Mucosa of gallbladder (tissue), 1 donor: ENCODE measurements at places on chromosomes 3 and 15. TPM values are rescaled to one million over a fixed set of nuclear protein-coding genes. Genes with fewer than 3 reads are reported as not detected.

Gene ANKRD63
- total RNA-seq, result 1.6 TPM

Gene GABRB3
- 91.6 TPM for total RNA-seq

Gene GABRR3
- not detected for total RNA-seq

Gene NMNAT3
- total RNA-seq, result 5.9 TPM

Gene HTR3E
- not detected for total RNA-seq

Gene PLA2G4D
- total RNA-seq, result not detected

Gene LIPC
- 0.58 TPM for total RNA-seq

Gene FOXL2NB
- total RNA-seq, result 0.09 TPM

Gene RPUSD2
- 8.1 TPM for total RNA-seq

Gene PLSCR4
- 47.3 TPM for total RNA-seq

Gene SLC7A14
- 0.32 TPM for total RNA-seq

Gene MRPS11
- 44.0 TPM for total RNA-seq

Gene SGO1
- 0.83 TPM for total RNA-seq

Gene TNFAIP8L3
- 4.2 TPM for total RNA-seq

Gene TRAK1
- total RNA-seq, result 101 TPM
